ENCODE measurements at places on chromosomes 12 and 14.

DNA sequence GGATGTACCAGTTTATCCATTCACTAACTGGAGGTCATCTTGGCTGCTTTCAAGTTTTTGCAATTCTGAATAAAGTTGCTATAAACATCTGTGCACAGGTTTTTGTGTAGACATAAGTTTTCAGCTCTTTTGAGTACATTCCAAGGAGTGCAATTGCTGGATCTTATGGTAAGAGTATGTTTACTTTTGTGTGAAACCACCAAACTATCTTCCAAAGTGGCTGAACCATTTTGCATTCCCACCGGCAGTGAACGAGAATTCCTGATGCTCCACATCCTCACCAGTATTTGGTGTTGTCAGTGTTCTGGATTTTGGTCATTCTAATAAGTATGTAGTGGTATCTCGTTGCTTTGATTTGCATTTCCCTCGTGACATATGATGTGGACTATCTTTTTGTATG is 150.5 kb upstream of the BCL2L14 start:
- no peak for DNase-seq

DNA sequence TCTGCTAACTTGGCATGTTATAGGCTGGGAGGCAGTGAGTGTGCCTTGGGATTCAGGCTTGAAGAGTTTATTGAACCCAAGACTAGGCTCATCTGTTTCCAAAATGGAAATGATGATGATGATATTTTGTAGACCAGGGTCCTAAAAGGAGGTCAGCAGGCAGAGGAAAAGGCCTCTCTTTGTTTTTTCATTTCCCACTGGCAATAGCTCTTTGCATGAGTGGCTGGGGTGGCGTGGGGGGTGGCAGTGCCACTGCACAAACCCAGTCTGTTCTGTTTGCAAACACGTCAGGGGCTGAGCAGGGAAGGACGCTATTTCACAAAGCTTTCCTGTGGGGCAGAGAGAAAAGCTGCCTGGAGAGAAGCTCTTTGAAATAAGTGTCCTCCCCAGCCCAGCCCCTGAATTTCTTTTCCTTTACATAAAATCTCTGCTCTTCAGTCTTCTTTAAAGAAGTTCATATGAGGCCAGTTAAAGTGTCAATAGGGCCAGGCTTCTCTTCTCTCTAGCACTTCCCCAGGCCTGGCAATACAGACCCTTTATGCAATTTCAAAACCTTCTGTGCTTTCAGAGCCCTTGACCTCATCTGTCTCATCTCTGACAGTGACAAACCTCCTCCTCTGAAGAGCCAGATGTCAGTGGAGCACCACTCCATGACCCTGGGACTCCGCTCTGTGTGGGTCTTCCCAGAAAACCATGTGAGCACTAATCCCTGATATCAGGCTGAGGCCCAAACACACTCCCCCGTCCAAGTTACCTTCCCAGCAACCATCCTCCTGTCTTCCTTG is 72.8 kb downstream of the ZNF664 start:
- no peak for DNase-seq

DNA sequence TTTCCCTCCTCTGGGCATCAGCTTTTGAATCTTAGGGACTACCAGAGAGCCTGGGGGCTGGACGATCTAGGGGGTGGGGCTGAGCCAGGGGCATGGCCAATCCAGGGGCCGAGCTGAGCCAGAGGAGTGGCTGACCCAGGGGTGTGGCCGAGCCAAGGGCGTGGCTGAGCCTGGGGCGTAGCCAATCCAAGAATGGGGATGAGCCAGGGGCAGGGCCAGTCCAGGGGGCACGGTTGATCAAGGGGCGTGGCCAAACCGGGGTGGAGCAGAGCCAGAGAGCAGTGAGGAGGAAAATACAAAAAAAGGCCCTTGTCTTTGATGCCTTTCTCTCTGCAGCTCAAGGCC is 219.3 kb upstream of the NOS1 start:
- DNase-seq = no peak

DNA sequence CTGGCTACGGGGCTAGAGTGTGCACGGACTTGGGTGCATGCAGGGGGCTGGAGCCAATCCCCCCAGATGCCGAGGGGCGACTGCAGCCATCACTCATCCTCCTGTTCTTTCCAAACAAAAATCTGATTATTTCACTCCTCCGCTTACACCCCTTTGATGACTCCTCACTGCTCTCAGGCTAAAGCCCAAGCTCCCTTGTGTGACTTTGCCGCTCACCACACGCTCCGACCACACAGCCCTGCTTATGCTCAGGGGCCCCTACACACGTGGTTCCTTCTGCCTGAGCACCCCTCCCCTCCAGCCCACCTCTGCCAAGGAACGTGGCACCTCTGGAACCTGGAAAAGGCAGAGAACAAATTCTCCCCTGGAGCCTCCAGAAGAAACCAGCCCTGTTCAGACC is 13.7 kb downstream of the CHFR start:
- no peak for DNase-seq

DNA sequence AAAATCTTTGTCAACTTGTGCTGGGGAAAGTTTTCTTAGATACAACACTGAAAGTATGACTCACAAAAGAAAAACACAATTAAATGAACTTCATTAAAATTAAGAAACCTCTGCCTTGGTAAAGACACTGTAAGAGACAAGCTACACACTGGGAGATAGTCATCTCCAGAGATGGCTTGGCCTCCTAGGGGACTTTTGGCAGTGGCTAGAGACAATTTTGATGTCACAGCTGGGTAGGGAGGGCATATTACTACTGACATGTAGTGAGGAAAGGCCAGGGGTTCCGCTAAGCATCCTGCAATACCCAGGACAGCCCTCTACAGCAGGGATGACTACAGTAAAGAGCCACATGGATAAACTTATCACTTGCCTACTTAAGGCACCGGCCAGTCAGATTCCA is 8.7 kb upstream of the RNASE4 start:
- no peak for DNase-seq

- no peak for DNase-seq
Measured at GRCh38 chr14:55327179-55327578, 56.0 kb downstream of the FBXO34 start.

DNA sequence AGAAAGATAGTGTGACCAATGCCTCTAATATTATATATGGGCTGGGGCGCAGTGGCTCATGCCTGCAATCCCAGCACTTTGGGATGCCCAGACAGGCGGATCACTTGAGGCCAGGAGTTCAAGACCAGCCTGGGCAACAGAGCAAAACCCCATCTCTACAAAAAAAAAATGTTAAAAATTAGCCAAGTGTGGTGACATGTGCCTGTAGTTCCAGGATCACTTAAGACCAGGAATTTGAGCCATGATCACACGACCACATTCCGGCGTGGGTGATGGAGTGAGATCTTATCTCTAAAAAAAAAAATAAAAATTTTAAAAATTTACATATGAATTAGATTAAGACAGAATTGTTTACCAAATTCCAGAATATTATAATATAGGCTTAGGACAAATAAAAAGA is 12.0 kb downstream of the TM7SF3 start:
- no peak for DNase-seq
